ENCODE measurements at places on chromosomes 2 and 18.

DNA sequence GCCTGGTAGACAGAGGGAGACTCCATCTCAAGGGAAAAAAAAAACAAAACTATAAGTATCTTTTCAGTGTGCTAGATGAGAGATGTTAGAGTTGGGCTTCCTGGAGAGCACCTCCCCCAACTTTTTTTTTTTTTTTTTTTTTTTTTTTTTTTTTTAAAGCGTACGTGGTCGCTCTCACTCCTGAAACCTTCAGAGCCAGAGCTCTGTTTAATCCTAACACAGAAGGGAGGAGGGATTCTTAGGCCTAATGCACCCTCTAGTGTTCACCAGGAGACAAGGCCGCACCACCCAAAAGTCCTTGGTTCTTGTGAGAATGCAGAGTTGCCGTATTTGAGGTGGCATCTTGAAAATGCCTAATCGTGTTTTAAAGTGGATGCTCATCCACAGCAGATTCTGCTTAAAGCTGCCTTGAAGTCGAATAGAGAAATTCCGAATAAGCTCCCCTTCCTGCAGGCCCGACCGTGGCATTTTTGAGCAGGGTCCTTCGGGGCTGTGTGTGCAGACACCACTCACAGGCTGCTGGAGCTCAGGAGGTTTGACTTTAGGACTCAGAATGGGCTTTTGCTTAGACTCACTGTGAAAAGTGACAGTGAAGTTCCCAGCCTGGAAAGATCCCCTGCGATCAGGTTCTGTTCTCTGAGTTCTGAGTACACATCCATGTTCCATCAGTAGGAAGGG is 252.6 kb downstream of the AGAP1 start:
- peak; percentile 63 for DNase-seq

- no peak for DNase-seq
Observed at GRCh38 chr2:27306573-27307286, 1.5 kb downstream of the UCN start.

GRCh38 chr2:188444106-188444835 is 152.6 kb downstream of the GULP1 start:
- no peak for DNase-seq

DNA sequence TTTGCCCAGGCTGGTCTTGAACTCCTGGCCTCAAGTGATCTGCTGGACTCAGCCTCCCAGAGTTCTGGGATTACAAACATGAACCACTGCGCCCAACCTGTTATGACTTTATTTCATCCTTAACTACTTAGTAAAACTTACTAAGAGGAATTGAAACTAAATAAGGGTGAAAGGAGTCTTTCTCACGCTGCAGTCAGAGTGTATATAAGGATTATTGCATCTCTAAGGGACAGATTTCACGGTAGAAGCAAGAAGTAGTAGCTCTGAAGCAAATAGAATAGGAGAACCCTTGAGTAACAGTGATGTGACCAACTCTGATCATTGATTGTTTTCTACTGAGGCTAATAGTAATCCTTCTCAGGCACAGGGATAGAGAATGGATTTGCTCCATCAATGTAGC is 960.1 kb downstream of the CPS1 start:
- no peak for DNase-seq

- DNase-seq, result no peak
Observed at GRCh38 chr2:12091201-12091806, 344.9 kb downstream of the LPIN1 start.

- no peak for DNase-seq
Observed at GRCh38 chr2:234874347-234875046, 77.3 kb upstream of the SH3BP4 start.

- DNase-seq, result no peak
Observed at GRCh38 chr2:180141600-180141999, 134.5 kb upstream of the CWC22 start.

DNA sequence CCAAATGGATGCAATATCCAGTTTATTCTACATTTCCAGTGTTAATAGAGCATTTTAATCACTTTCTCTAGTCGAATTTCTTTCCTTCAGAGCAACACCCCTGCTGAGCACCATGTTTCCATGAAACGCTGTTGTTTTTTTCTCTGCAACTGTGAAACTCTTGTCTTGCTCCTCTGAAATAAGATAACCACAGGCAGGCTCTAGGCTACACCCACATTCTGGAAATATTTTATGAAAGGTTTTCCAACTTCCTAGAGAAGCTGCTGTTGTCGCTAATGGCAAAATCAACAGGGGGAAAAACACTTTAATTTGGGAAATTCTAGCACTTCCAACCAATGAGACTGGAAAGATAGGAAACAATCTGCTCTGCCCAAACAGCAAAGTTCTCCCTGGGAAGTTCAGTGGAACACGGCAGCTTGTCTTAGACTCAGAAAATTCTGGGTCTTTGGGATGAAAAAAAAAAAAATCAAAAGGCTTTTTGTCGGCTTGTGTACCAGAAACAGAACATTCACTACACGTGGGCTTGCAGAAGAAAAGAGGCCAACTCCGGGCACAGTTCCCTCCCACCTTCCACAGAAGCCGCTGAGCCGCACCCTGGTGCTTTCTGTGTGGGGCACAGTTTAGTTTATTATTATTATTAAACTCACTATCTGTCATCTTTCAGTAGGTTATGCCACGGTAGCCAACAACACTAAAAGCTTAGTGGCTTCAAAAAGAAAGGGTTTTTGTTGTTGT is 98.7 kb downstream of the MMADHC start:
- DNase-seq, result no peak

DNA sequence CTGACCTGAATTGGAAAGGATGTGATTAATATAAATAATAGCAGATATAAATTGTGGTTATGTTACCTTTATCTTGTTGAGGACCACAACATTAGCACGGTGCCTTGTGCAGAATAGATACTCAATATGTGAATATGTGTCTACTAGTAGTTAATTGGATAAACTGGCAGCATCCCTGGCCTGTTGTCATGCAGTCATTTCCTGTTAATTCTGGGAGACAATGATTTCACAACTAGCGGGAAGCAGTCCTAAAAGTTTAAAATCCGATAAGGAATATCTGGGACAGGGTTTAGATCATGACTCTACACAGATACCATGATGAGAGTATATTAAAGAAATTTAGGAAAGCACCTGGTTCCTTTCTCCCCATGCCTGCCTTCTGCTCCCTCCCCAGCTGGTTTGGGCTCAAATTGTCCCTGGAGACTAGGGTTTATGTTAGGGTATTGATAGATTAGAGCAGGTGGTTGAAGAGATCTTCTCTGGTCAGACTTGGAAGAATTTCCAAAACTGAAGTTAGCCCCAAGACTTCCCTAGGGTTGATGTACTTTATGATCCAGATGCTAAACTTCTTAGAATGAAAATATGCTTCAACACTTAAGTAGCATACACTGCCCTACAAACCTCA is 32.8 kb downstream of the CYBRD1 start:
- no peak for DNase-seq

GRCh38 chr2:32810909-32811495 is 135.8 kb upstream of the LTBP1 start:
- no peak for DNase-seq

DNA sequence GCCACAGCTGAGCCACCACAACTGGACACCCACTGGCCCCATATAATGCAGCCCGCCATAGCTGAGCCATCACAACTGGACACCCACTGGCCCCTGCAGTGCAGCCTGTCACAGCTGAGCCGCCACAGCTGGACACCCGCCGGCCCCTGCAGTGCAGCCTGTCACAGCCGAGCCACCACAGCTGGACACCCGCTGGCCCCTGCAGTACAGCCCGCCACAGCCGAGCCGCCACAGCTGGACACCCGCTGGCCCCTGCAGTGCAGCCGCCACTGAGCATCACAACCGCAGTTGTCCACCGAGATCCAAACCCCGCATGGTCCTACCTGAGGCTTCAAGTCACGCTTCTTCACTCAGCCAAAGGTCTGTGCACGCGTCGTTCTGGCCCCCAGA is 134.2 kb downstream of the PXDN start:
- no peak for DNase-seq

- no peak for DNase-seq
Observed at GRCh38 chr2:70367722-70368323, 66.0 kb upstream of the FAM136A start.

- DNase-seq, result no peak
Observed at GRCh38 chr18:59551902-59552635, 145.2 kb downstream of the CCBE1 start.

DNA sequence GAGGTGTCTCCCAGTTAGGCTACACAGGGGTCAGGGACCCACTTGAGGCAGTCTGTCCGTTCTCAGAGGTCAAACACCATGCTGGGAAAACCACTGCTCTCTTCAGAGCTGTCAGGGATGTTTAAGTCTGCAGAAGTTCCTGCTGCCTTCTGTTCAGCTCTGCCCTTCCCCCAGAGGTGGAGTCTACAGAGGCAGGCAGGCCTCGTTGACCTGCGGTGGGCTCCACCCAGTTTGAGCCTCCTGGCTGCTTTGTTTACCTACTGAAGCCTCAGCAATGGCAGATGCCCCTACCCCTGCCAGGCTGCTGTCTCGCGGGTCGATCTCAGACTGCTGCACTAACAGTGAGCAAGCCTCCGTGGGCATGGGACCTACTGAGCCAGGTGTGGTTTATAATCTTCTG is 346.3 kb downstream of the CELF4 start:
- no peak for DNase-seq

DNA sequence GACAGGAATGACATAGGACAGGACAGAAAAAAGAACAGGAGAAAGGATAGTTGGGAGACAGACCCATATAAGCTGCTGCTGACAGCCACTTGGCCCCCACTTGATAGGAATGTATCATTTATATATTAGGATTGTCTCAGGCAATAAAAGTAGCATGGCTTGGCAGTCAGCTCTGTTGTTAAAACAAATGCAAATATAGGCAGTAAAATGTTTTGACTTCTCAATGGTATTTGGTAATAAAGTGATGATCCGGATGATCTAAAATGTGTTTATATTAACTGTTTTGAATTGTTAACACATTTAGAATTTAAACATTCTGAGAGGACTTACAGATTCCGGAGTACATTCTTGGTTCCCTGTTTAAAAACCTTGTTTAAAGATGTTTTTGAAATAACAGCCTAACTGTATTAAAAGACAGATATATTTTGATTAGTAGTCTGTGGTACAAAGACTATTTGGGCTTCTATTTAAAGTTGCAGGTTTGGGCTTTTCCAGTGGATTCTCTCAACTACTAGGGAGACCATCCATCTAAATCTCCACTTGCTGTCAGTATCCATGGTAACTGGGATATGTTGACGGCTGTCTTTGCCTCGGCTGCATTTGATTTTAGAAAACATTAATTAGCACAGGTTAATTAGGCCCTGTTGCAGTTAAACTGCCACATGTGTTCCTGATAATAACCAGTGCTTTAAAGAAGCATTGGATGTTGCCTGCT is 147.6 kb downstream of the ESCO1 start:
- no peak for DNase-seq

DNA sequence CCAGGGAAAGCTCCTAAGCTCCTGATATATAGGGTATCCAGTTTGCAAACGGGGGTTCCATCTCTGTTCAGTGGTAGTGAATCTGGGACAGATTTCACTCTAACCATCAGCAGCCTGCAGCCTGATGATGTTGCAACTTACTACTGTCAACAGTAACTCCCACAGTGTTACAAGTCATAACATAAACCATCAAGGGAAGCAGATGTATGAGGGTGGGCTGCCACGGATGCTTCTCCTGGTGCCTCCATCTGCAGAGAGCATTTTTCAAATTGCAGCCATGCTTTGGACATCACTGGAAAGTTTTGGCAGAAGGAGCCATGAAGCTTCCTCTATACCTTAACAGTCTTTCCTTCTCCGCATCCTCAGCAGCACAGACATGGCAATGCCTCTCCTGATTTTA is 234.5 kb downstream of the ANKRD36B start:
- no peak for DNase-seq

GRCh38 chr2:111184725-111185310 is 64.1 kb downstream of the BCL2L11 start:
- no peak for DNase-seq

DNA sequence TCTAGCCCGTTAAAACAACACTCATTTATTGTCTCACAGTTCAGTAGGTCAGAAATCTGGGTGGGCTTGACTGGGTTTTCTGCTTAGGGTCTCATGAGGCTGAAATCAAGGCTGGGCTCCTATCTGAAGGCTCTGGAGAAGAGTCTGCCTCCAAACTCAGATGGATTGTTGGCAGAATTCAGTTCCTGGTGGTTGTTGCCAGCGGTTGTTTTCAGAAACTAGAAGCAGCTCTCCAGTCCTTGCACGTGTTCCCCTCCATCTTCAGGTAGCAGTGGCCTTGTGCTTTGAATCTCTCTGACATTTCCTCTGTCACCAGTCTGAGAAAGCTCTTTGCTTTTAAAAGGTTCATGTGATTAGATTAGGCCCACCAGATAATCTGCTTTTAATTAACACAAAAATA is 20.1 kb upstream of the FN1 start:
- no peak for DNase-seq

DNA sequence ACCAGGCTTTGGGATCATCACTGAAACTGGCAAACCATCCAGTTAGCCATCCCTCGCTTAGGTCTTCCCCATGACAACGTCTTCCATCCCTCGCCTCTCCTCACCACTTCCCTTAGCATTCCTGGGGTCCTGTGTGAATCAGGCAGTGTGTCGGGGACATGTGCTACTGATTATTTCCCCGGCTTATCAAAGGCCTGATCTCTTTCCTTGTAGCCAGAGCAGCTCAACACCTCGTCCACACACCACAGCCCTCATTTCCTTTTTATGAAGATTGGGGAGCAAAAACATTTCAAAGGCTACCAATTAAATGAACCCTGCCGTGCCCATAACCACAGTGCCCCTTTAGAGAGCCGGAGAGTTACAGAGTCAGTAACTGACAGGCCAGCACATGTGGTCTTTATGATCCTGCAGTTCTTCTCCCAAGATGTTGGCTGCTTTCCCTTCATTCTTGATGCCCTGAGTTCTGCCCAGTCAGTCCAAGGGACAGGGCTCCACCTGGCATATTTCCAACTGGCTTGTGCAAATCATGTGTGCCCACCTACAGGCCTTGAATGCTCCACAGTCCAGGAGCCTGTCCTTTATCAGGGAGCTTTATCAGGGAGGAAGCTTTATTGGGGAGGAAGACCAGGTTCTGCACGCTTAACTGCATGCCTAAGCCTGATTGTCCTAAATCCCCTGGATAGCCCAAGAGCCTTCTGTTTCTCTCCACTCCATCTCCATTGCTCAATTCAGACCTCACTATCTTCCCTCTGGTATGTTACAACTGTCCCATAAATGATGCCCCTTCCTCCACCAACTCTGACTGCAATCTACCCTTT is 343.1 kb downstream of the CYRIA start:
- no peak for DNase-seq

DNA sequence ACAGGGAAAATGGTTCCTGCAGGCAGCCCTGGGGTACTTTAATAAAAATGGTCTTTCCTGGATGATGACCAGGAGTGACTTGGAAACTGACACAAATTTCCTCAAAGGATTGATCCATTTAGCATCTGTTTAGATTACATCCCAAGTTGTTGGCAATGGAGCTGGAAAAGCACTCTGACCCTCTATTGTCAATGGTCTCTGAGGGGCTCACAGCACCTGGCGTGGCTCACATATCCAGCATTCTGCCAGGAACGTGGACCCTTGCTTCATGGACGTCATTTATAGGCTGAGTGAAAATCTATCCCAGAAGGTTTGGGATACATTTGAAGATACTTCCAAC is 43.8 kb downstream of the SERTAD2 start:
- DNase-seq, result no peak
